ENCODE measurements at places on chromosomes 16 and 17. TPM values are rescaled to one million over a fixed set of nuclear protein-coding genes. Genes with fewer than 3 reads are reported as not detected.

Gene SLFN14
- total RNA-seq = not detected

Gene MAP2K6
- 0.08 TPM for total RNA-seq

Gene RABEP2
- 20.7 TPM for total RNA-seq

Gene TRIM16
- 49.8 TPM for total RNA-seq

Gene NETO2
- total RNA-seq = 30.7 TPM

Gene CLEC10A
- not detected for total RNA-seq

Gene TMIGD1
- not detected for total RNA-seq

Gene KRTAP9-7
- total RNA-seq = not detected

Gene SLC6A2
- 0.08 TPM for total RNA-seq

Gene GPR179
- total RNA-seq = not detected

Gene CCT6B
- total RNA-seq = 0.62 TPM

Gene RNU2-1
- not detected for total RNA-seq

Gene KRTAP17-1
- not detected for total RNA-seq

Gene OR1G1
- not detected for total RNA-seq

Gene HOXB4
- not detected for total RNA-seq

Gene CFAP97D1
- total RNA-seq = not detected

Gene PDXDC1
- 47.5 TPM for total RNA-seq

Gene SMTNL2
- not detected for total RNA-seq

Gene ABCA3
- total RNA-seq = not detected

Gene KRTAP1-5
- total RNA-seq = not detected

Gene MT4
- total RNA-seq = not detected
